ENCODE measurements at places on chromosomes 1 and 21.

DNA sequence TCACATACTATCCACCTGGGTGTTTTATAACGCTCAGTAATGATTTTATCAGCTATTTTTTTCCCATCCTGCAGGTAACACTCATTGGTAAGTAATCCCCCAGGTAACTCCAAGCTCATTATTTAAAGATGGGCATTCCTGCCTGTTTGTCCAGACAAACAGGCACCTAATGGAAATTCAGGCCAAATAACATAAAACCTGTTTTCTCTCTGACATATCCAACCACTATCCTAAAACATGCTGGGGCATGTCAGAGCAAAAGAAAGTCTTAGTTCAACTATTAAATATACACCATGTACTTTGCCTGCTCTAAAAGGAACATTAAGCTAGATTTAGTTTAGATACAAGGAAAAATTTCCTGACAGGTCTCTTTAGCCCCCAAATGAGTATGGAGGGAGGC is 987.7 kb downstream of the TTLL7 start:
- DNase-seq = no peak

GRCh38 chr1:202571719-202572339 is 138.4 kb downstream of the SYT2 start:
- peak; percentile 56 for DNase-seq

DNA sequence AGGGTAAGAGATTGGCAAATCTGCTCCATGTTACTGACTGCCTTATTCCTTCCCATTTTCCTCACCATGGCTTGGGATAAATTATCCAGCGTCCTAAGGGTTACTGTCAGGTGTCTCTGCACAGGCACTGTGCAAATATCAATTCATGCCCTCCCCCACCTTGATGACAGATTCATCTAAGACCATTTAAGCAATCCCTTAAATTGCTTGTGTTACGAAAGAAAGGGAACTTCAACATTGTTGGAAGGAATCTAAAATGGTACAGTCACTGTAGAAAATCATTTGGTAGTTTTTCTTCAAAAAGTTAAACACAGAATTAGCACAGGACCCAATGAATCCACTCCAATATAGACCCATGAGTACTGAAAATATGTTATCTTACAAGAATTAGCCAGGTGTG is 17.6 kb upstream of the MTARC2 start:
- no peak for DNase-seq

DNA sequence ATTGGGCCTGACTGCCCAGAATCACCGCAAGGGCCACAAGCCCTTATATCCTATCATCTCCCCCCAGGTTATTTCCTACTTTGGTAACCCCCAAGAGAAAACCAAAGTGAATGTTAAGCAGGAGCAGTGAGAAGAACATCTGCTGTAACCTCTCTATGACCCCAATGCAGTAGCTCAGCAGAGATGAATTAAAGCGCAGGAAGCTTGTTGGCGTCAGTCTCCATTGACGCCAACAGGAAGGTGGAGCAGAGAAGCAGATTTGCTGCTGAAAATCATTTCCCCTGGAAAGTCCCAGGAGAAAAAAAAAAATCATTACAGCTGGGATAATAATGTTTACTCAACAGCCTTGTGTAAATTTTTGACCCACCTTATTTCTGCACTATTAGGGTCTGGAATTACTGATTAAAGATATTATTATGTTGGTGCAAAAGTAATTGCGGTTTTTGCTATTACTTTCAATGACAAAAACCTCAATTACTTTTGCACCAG is 33.2 kb upstream of the FAM163A start:
- peak; percentile 45 for DNase-seq

GRCh38 chr1:54325284-54325683 is 80.9 kb downstream of the SSBP3 start:
- DNase-seq = no peak

DNA sequence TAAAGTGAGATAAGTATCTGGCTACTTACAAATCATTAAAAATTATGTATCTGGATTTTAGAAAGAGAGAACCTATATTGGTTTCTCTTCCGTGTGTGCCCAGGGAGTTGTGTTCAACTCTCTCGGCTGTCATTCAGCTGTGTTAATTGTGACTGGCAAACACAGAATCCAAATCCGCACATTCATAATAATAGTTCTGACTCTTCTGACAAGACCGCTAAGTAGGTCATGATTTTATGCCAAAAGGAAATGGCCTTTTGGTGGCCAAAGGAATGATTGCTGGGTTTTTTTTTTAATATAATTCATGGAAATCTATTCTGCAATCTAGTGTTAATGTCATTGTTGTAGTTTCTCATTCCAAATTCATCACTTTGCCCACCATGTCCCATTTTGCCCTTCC is 110.7 kb downstream of the AK5 start:
- no peak for DNase-seq

GRCh38 chr21:42157606-42158310 is 61.2 kb upstream of the ABCG1 start:
- no peak for DNase-seq

DNA sequence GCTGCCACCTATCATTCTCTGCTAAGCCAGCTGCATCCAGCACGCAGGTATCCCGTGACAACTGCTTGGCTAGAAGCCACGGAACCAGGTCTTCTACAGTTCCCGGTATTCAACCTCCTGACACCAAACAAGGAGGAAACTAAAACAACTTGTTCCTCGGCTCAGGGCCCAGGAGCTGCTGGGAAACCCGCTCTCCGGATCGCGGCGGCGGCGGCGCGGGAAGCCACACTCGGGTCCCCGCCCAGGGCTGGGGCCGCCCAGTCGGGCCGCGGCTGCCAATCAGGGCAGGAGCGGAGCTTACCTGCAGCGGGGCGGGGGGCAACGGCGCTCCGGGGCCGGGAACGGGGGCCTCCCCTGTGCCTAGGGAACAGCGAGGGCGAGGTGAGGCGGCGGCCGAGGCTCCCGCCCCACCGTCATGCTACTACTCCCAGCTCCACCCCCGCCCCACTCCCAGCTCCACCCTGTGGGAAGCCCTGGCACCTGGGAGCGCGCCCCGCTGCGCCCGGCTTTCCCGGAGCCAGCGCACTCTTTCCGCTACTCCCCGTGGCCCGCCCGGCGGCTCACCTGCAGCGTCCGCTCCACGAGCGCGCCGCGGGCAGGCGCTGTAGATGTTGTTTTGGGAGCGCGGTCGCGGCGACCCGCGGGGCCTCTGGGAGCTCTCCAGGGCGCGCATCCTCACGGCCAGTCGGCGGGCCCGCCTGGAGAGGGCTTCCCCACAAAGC is 12.1 kb downstream of the IL24 start:
- peak; percentile 42 for DNase-seq

GRCh38 chr1:159282118-159282517 is 20.0 kb upstream of the FCER1A start:
- DNase-seq = no peak

GRCh38 chr1:219347376-219347775 is 173.7 kb downstream of the LYPLAL1 start:
- DNase-seq = no peak

DNA sequence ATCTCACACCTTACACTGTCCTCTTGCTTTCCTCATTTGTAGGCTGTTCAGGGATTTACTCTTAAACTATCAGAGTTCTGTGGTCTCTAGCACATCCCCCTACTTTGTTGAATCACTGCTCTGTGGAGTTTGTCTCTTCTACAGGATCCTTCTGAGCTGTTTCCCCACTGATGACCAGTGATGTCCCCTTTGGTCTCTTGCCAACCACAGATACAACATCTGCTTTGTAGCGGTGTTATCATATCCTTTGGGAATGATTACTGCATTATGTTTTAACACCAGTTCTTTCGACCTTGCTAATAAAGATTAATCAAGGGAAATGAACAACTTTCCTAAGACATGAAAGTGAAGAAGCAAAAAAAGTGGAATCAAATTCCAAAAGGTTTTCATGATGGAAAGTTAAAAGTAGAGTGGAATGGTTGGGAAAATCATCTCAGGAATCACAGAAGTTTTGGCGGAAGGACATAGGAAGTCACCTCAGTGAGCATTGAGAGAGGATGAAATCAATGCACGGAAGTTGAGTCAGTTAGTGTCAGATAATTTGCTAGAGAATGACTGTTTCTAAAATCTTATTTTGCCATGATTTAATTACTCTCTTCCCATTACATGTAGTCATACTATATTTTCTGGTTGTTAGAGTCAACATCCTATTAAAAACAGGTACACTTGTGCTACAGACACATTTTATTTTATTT is 11.2 kb downstream of the OR10K2 start:
- DNase-seq = no peak

Data from GM20000 (cell line).